Stimulated activated CD8-positive, alpha-beta memory T cell treated with anti-CD3 and anti-CD28 coated beads, Interleukin-2, amount 100 ng/mL, for 1 hour (primary cell): ENCODE measurements at places on chromosomes 5 and 9.

GRCh38 chr5:74200560-74200959, 440.0 kb downstream of the ENC1 start:
- no peak for DNase-seq

GRCh38 chr9:25814023-25814422, 135.8 kb upstream of the TUSC1 start:
- DNase-seq = no peak

- DNase-seq = no peak
Observed at GRCh38 chr5:10964806-10965205, 203.8 kb upstream of the DAP start.

DNA sequence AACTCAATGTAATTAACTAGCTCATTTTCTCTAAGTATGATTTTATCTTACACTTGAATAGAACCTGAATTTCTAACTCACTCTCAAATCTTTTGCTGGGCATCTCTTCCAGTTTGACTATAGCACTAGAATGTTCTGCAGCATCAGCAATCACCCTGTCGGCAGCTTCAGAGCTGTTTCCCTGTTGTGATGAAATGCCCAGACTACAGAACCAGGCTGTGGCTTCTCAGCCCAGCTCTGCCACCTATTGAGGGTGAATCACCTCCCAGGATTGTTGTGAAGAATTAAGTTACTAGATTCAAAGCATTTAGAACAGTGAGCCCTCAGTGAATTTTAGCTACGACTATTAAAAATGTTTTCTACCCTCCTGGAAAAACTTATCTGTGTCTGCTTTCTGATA, 90.4 kb upstream of the ANKRD55 start:
- DNase-seq = no peak

GRCh38 chr9:109319017-109319625, 1.7 kb downstream of the EPB41L4B start:
- DNase-seq = no peak

DNA sequence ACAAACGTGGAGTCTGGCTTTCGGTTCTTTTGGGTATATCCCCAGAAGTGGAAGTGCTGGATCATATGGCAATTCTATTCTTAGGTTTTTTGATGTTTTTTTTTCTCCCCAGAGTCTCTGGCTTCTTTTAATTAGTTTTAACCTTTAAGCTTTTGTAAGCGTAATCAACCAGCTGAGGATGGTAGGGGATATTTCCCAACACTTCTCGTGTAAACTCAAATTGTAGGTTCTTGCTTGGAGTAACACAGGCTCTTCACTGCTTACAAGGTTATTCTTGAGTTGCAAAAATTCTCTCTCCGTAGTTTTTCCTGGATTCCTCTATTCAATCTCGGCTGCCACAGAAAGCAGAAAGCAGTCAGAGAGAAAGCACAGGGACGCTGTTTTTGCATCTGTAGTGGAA, 11.9 kb downstream of the LAMC3 start:
- DNase-seq = no peak

DNA sequence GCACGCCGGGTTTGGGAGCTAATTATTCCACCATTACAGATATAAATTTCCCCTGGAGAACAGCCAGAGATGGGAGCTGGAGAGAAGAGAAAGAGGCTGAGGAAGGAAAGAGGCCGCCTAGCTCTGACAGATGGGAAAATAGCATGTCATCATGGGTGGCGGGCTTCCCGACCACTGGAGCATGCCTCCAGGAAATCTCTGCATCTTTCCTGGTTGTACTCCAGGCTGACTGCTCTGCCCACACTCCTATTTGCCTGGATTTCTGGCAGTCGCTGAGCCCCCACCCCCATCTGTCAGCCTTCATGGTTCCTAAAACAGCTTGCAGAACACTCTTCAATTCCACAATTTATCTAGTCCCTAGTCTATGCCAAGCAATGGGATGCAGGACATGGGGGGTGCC, 14.3 kb upstream of the GABRP start:
- no peak for DNase-seq
